Airway epithelial cell (primary cell): ENCODE measurements at places on chromosomes 16 and 17. TPM values are rescaled to one million over a fixed set of nuclear protein-coding genes. Genes with fewer than 3 reads are reported as not detected.

MILR1 gene
- 0.28 and 4.3 TPM in 2 replicates for total RNA-seq

CDC6 gene
- 29.6 and 30.2 TPM in 2 replicates for total RNA-seq

MT4 gene
- total RNA-seq, result not detected in 2 replicates

TRPV3 gene
- 2.0 and 4.9 TPM in 2 replicates for total RNA-seq

HOXB6 gene
- 0.71 and 0.93 TPM in 2 replicates for total RNA-seq

MAPK7 gene
- 14.0 and 17.3 TPM in 2 replicates for total RNA-seq

TEKT1 gene
- not detected in 2 replicates for total RNA-seq

CNTROB gene
- 17.9 and 20.2 TPM in 2 replicates for total RNA-seq

CMTM4 gene
- 13.7 and 22.3 TPM in 2 replicates for total RNA-seq

GUCY2D gene
- total RNA-seq, result 0.14 and 0.84 TPM in 2 replicates

TEFM gene
- 4.5 and 7.3 TPM in 2 replicates for total RNA-seq

RPA1 gene
- total RNA-seq, result 28.3 and 34.5 TPM in 2 replicates

KATNIP gene
- total RNA-seq, result 11.1 and 11.2 TPM in 2 replicates

SHBG gene
- 0.28 and 0.51 TPM in 2 replicates for total RNA-seq

IGSF6 gene
- not detected in 2 replicates for total RNA-seq

ABCA6 gene
- total RNA-seq, result 0.21 TPM in 1 of 2 replicates, not detected in the other

WSCD1 gene
- total RNA-seq, result not detected in 2 replicates

COASY gene
- total RNA-seq, result 45.0 and 59.5 TPM in 2 replicates

TVP23A gene
- total RNA-seq, result not detected in 2 replicates

CFAP97D1 gene
- total RNA-seq, result not detected in 2 replicates

BAHCC1 gene
- total RNA-seq, result 6.0 and 7.1 TPM in 2 replicates

FADS6 gene
- 0.74 and 0.85 TPM in 2 replicates for total RNA-seq

SGCA gene
- 0.21 TPM in 1 of 2 replicates, not detected in the other for total RNA-seq

TXNL4B gene
- total RNA-seq, result 6.7 and 7.2 TPM in 2 replicates

SRL gene
- not detected in 2 replicates for total RNA-seq

C17orf100 gene
- 0.71 and 0.74 TPM in 2 replicates for total RNA-seq

KRTAP4-9 gene
- not detected in 2 replicates for total RNA-seq

CES5A gene
- not detected in 2 replicates for total RNA-seq

FGF11 gene
- total RNA-seq, result 18.3 and 32.1 TPM in 2 replicates

SLC13A2 gene
- not detected in 2 replicates for total RNA-seq

TOX3 gene
- 0.05 TPM in 1 of 2 replicates, not detected in the other for total RNA-seq

OR1D5 gene
- not detected in 2 replicates for total RNA-seq

OVCA2 gene
- total RNA-seq, result 61.9 and 64.2 TPM in 2 replicates

LHX1 gene
- total RNA-seq, result not detected in 2 replicates

KRT27 gene
- total RNA-seq, result not detected in 2 replicates

ADGRG3 gene
- total RNA-seq, result not detected in 2 replicates

CIITA gene
- total RNA-seq, result 0.07 and 1.3 TPM in 2 replicates

HS3ST2 gene
- total RNA-seq, result 0.14 and 0.35 TPM in 2 replicates

ABCC1 gene
- 28.1 and 40.8 TPM in 2 replicates for total RNA-seq

PRPF8 gene
- 97.9 and 173 TPM in 2 replicates for total RNA-seq

KRTAP16-1 gene
- not detected in 2 replicates for total RNA-seq

MT1H gene
- total RNA-seq, result not detected in 2 replicates

LLGL2 gene
- 47.7 and 48.8 TPM in 2 replicates for total RNA-seq

SLC13A5 gene
- 0.49 TPM in 1 of 2 replicates, not detected in the other for total RNA-seq

DOC2A gene
- 0.71 TPM in 1 of 2 replicates, not detected in the other for total RNA-seq

CD300LF gene
- not detected in 2 replicates for total RNA-seq

GRAPL gene
- not detected in 2 replicates for total RNA-seq

APOH gene
- not detected in 2 replicates for total RNA-seq

ACSM2A gene
- total RNA-seq, result not detected in 2 replicates

PRKCA gene
- 4.3 and 9.6 TPM in 2 replicates for total RNA-seq

CUEDC1 gene
- 13.2 and 15.1 TPM in 2 replicates for total RNA-seq

ROGDI gene
- total RNA-seq, result 21.7 and 29.4 TPM in 2 replicates

USP31 gene
- total RNA-seq, result 8.6 and 10.3 TPM in 2 replicates

CCL16 gene
- total RNA-seq, result not detected in 2 replicates

TOB1 gene
- total RNA-seq, result 11.0 and 19.5 TPM in 2 replicates

SDR42E2 gene
- not detected in 2 replicates for total RNA-seq

ALOX12 gene
- 2.5 and 3.1 TPM in 2 replicates for total RNA-seq

CCDC92B gene
- total RNA-seq, result 0.07 TPM in 1 of 2 replicates, not detected in the other
